ENCODE measurements at places on chromosomes 16 and 17.
A peak's percentile ranks its signal among the peaks of the same experiment; 100 is the strongest.

GRCh38 chr16:6195966-6196365 lies 1098.4 kb upstream of the EEF2KMT start:
- DNase-seq: no peak

DNA sequence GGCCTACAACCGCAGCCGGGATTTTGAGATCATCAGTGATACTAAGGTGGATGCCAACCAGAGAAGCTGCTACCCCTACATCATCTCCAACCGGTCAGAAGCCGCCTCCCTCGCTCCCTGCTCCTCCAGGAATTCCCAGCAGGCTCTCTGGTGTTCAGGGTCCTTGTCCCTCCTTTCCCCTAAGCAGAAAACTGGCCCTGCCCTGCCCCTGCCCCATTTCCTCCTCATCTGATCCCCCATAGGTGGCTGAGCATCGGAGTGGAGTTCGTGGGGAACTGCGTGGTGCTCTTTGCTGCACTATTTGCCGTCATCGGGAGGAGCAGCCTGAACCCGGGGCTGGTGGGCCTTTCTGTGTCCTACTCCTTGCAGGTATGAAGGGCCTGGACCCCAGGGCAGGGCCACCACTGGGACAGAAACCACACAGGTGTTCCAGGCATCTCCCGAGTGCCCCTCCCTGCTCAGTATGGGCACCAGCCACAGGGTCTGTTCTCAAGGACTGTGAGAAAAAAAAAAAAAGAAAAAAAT lies 29.8 kb downstream of the ANKRD40 start:
- DNase-seq: no peak

DNA sequence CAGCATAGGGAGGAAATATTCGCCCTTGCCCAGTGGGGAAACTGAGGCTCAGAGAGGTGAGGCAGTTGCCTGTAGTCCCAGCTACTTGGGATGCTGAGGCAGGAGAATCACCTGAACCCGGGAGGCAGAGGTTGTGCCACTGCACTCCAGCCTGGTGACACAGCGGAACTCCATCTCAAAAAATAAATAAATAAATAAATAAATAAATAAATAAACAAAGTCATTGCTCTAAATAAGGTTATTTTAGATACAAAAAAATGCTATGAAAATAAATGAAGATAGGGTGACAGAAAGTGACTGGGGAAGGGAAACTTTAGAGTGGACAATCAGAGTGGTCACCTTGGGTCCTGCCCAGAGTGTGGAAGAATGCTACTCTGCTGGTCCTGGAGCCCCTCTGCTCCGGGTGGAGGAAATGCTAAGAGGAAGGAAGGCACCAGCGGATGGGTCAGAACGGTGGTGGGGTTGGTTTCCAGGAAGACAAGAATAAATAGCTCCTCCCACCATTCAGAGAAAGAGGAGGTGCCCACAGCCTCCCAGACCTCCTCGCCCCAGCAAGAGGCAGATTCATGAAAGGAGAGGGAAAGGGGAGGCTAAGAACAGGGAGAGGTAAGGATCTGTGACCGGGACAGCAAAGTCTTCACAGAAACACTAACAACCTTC lies 17.6 kb downstream of the TRPV3 start:
- no peak for DNase-seq

DNA sequence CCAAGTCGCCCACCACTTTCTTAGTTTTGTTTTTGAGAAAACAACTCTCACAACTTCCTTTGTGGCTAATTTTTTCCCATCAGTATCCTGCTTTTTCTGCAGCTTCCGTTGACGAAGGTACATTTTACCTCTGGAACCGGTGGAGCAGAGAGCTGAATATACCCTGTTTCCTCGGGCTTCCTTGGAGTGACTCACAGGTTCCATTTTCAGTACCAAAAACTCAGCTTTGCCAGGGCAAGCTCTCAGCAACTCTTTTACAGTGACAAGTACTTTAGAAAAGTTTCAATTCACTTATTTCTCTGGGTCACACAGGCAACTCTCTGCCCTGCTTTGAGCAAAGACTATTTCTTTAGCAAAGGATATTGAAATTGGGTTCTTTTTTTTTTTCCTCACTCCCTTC lies 318.9 kb downstream of the SNX29 start:
- DNase-seq: no peak

DNA sequence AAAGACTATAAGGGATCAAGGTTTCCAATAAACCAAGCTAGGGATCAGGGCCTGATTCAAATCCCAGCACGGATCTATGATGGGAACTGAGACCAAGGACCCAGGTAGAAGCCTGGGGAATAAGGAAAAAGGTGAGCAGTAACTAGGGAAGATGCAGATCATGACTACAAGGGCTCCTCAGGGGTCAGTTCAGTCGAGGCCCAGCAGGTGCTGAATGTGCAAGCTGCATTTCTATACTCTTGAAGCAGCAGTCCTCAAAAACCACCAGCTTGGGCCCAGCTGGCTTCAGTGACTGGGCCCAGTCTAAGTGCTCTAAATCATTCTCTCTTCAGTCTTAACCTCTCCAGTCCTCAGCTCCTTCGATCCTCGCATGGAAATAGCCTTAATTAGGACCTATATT lies 228.8 kb upstream of the AXIN2 start:
- no peak for DNase-seq

DNA sequence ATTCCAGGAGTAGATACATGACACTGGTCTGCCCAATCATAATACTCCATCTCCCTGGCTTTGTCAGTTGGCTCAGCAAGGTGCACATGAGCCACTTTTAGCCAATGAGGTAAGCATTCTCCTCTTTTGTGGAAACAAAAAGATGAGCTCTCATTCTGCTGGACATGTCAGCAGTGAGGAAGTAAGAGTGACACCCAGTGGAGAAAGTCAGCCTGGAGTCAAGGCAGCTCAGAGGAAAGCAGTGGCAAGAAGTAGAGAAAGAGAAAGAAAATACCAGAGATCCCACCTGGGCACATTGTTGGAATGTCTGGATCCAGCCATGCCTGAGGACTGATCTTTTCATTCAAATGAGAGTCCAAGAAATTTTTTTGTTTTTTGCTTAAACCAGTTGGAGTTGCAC lies 496.9 kb upstream of the C16orf82 start:
- DNase-seq: peak; percentile 25

GRCh38 chr17:603406-604114 lies 111.1 kb downstream of the VPS53 start:
- DNase-seq: no peak

GRCh38 chr17:6231886-6232731 lies 161.9 kb downstream of the WSCD1 start:
- DNase-seq: no peak

DNA sequence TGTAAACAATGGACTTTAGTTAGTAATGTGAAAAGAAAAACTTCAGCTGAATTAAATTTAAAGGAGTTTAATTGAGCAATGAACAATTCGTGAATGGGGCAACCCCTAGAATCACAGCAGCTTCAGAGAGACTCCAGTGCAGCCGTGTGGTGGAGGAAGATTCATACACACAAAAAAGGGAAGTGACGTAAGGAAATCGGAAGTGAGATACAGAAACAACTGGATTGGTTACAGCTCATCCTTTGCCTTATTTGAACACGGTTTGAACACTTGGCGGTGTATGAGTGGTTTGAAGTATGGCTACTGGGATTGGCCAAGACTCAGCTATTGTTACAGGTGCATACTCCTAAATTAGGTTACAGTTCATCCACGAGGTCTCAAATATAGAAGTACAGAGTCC lies 460.4 kb upstream of the ASIC2 start:
- DNase-seq: no peak

DNA sequence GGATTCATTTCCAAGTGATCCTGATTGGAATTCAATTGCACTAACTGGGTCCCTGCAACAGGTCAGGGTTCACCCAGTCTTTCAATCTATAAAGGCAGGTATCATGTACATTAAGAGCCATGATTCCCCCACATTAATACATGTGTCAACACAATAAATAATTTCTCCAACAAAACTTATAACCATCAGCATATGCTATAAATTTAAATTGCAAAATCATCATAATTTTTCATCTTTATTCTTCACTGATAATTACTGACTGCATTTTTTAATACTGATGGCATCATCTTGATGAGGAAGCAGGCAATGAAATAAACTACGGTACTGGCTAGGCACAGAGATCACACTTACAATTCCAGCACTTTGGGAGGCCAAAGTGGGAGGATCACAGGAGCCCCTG lies 59.4 kb downstream of the ZFHX3 start:
- DNase-seq: no peak

GRCh38 chr16:30621765-30622164 lies 11.6 kb upstream of the ZNF689 start:
- no peak for DNase-seq

DNA sequence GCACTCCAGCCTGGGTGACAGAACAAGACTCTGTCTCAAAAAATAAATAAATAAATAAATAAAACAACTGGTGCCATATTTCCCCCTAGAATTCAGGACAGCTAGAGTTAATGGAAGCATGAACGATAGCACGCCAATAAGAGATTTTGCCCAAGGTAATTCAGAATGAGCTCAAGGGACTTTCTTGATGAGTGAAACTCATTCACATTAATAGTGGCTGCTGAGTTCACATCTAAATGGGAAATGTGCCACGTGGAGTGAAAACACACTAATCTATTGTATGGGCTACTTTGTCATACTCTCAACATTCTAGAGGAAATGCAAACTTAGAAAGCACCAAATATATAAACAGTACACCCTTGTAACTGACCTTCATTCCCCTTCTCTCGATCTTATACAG lies 47.4 kb upstream of the PSMD7 start:
- DNase-seq: no peak

DNA sequence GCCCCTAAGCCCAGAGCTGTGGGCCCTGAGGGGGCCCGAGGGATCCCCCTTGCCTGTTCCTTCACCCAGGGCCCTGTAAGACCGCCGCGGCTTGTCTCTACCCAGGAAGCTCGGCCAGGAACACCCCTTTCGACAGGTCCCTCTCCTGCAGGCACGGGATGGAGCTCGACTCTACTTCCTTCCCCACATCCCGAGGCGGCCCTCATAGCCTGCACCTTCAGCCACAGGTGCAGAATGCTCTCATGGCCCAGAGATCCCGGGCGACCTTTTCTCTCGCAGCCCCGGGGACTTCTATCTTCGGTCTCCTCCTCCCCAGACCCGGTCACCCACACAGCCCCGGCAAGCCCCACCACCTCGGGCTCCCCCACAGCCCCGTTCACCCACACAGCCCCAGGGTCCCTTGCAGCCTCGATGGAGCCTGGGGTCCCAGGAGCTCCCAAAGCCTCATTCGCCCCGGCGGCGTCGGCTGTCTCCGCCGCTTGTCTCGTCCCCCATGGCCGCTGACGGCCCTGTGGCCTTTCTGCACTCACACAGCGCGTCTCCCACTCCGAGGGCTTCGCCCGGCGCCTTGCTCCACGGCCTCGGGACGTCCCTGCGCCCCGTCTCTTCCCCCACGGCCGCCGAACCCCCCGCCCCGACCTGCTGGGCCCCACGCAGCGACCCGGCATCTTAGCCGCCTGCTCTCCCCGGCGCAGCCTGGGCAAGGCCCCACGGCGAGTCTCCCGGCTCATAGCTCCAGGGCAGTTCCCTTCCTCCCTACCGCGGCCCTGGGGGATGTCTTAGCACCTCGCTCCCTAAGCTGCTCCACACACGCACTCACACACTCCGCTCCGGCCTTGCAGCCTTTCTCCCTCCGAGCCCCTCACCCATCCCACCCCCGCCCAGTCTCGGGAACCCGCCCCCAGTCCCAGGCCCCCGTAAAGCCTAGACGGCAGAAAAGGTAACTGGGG lies 650 bp downstream of the KIAA0753 start:
- DNase-seq: peak; percentile 63

- no peak for DNase-seq
These were observed 381.7 kb downstream of the ZFHX3 start for GRCh38 chr16:72666267-72666666.

DNA sequence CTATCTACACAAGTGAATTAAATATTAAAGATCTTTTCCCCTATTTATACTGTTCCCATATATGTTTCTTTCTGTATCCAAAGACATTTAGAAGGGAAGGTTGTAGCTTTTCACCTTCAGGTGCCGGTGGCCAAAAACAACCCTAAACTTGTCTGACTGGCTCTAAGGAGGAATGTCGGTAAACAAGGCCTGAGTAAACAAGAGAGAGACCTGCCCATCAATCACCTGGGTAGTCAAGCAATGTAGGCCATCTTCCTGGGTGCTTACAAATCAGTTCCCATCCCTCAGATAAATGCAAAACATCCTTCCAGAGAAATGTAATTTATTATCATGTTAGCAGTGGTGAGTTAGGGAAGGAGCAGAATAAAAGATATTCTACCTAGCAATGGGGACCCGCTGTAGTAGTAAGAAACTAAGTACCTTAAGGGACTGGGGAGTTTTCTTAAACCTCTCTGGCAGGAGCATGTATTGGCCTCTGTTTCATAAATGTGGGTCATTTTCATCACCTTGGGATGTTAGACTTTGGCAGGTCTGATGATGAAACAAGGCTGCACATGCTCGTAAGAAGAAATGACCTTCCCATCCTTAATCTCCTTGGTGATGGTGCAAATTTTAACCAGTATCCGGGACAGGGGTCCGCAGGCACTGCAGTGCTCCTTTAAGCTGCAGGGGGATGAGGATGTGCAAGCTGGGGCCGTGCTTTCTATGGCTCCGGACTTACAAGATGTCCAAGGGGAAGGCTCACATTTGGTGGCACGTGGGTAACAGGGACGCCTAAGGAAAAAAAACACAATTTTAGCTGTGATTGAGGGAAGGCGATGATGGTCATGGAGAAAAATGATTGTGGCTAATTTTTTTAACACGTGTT lies 8.4 kb downstream of the KRT39 start:
- no peak for DNase-seq

DNA sequence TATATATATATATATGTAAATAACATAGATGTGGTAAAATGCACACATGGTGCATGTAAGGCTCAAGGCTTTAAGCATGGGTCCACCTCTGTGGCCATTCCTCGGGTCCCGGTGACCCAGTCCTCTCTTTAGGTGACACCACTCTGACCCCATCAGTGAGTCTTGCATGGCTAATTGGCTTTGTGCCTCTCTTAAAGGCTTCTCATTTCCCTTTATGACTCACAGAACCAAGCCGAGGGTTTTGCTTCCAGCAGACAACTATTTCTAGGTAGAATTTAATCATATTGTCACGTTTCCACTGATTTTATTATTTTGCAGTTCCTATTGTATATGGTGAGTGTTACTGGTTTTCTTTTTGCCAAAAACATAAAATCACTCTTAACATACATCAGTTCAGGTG lies 59.7 kb downstream of the PLCG2 start:
- no peak for DNase-seq

- no peak for DNase-seq
These were observed 16.0 kb downstream of the GPATCH8 start for GRCh38 chr17:44487170-44487569.

DNA sequence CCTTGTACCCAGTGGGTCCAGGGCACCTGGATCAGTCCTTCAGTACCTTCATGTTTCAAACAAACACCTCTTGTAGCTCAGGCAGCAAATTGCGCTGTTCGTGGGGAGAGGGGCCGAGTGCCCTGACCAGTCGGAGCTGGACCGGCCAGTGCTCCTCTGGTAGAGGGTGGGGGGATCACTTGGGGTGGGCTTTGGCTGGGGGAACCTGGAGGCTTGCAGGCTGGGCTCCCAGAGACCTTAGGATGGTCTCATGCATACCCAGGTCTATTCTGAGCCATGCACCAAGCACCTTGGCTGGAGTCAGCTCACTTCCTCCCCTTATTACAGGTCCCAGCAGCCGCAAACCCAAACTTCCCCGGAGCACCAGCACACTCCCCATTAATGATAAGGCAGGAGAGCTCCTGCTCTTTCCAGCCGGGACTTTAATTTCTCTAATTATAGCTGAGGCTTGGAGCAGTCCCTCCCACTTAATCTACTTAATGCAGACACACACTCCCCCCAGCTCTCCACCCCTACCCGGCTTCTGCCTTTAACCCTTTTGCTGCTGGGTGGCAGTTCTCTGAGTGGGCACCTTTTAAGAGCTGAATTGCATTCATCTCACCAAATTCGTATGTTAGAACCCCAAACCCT lies 26.3 kb upstream of the MGAT5B start:
- no peak for DNase-seq

- no peak for DNase-seq
These were observed 36.1 kb upstream of the CAPN15 start for GRCh38 chr16:491220-491919.
